ENCODE measurements at places on chromosomes 6 and 20. TPM values are rescaled to one million over a fixed set of nuclear protein-coding genes. Genes with fewer than 3 reads are reported as not detected.

RNF144B gene
- total RNA-seq = 2.7 TPM

RRAGD gene
- 3.8 TPM for total RNA-seq

MAP3K5 gene
- 21.6 TPM for total RNA-seq

PRR18 gene
- total RNA-seq = not detected

ESR1 gene
- total RNA-seq = 1.8 TPM

ZC3H12D gene
- 0.33 TPM for total RNA-seq

CLIC5 gene
- under 0.01 TPM for total RNA-seq

Data from smooth muscle cell of the pulmonary artery (primary cell).